Transverse colon (tissue), 4 donors: ENCODE measurements at places on chromosomes 2 and 18.

DNA sequence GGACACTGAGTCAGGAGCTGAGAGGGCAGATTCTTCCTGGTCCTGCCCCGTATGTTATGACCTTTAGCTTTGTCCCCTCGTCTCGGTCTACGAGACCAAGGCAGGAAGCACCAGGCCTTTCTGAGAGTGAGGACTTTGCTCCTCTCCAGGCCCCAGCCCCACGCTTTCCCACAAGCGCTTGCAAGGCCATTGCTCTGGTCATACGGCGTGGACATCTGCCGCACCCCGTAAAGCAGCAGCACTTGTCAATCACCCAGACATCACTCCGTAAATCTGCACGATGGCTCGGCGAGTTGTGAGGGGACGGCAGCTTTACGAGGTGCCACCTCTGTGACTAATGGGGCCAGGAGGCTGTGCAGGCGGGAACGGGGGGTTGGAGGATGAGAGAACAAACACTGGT lies 100.8 kb upstream of the TWIST2 start:
- no peak for DNase-seq

- DNase-seq: no peak
Measured at GRCh38 chr2:1680222-1681016, 63.9 kb downstream of the PXDN start.

- DNase-seq: no peak
Measured at GRCh38 chr2:119525614-119526013, 1.3 kb upstream of the SCTR start.

- peak; percentile 26 for DNase-seq
Measured at GRCh38 chr2:174553811-174554493, 43.7 kb downstream of the WIPF1 start.

DNA sequence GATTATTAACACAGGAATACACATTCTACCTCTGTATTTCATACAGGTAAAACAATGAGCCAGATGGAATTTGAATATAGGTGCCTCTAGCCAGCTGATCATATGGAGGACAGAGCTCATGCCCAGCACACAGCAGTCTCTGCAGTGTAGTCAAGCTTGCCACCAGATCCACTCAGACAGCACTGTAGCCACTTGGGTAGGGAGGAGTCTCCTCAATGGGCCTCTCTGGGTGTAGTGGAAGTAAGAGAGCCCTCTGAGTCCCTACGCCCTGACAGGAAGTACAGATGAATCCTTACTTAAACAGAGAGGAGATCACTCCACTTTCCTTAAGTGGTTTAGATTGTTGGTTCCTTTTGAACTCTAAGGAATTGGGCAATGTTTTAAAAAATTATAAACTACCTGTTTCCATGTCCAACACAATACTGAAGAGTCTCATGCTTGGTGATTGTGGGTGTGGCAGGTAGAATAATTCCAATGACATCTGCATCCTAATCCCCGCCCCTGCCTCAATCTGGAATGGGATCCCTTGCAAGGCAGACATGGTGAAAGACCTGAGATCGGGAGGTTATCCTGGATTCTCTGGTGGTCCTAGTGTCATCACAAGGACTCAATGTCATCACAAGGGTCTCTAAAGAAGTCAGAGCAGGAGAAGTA lies 23.0 kb upstream of the TMEM200C start:
- DNase-seq: no peak

- no peak for DNase-seq
Measured at GRCh38 chr2:208280933-208281332, 14.9 kb downstream of the PIKFYVE start.

GRCh38 chr2:239292959-239293774 lies 107.7 kb downstream of the HDAC4 start:
- DNase-seq: peak; percentile 7

GRCh38 chr2:119223521-119224390 lies at the start of gene STEAP3:
STEAP3 (plus strand) TSS chr2:119223834; CDS start chr2:119231013, 7,179 bp downstream.
- peak; percentile 86 for DNase-seq

GRCh38 chr2:141187075-141187439 lies 943.8 kb downstream of the LRP1B start:
- DNase-seq: no peak

GRCh38 chr2:128638341-128639119 lies 319.9 kb upstream of the HS6ST1 start:
- no peak for DNase-seq

DNA sequence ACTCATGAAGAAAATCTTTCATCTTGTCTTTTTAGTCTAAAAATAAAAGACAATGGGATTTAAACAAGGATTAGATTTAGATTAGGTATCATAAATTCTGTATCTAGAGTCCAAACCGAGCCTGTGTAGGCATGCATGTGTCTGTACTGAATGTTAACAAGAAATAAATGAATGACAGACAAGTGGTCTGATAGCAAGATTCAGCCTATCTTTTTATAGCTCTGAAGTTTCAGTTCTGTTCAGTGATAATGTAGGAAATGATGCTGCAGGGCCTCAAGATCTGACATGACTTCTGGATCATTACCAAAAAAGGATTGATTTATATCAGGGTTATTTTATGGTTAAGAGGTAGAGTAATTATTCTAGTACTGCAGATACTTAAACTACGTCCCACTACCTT lies 137.0 kb upstream of the ATP5MC3 start:
- no peak for DNase-seq

DNA sequence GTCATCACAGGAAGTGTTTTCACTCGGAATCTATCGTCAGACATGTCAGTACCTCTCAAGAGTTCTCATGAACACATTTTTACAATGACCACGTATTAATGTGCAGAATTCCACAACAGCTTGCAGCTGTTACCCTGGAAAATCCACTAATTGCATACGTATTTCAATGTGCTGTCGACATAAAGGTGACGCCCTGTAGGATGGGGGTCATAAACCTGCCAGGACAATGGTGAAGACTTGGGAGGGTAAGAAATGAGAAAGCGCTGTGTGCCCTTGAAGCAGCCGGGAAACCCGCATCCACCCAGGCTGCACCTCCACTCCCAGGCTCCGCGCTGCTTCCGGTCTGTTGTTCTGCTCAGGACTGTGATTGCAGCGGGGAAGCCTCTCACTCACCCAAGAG lies 14.0 kb downstream of the TMEM18 start:
- DNase-seq: no peak

DNA sequence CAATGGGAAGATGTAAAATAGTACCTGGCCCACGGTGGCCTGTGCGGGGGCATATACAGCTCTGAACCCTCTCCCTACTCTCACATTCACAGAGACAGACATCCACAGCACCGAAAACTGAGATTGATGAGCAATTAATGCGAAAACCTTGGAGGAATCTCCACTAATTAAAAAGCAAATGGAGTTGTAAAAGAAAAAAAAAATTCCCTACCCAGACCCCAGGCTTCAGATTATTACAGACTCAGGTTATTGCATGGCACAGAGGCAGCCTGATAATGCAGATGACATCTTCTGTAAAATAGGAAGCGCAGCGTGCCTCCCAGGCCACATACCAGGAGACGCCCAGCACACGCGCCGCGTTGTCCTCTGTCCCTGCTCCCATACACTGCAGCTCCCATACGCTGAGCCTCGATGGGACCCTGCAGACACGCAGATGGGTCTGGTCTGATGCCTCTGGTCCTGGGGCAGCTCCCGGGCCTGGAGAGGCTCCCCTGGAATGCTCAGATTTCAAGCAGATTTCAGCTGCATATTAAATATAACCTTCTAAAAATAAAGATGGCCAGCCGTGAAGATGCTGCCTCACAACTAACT lies 496.1 kb upstream of the MYT1L start:
- no peak for DNase-seq

GRCh38 chr2:217387776-217388387 lies 528.0 kb upstream of the TNP1 start:
- no peak for DNase-seq

GRCh38 chr2:20533993-20534622 lies 87.2 kb downstream of the RHOB start:
- no peak for DNase-seq

DNA sequence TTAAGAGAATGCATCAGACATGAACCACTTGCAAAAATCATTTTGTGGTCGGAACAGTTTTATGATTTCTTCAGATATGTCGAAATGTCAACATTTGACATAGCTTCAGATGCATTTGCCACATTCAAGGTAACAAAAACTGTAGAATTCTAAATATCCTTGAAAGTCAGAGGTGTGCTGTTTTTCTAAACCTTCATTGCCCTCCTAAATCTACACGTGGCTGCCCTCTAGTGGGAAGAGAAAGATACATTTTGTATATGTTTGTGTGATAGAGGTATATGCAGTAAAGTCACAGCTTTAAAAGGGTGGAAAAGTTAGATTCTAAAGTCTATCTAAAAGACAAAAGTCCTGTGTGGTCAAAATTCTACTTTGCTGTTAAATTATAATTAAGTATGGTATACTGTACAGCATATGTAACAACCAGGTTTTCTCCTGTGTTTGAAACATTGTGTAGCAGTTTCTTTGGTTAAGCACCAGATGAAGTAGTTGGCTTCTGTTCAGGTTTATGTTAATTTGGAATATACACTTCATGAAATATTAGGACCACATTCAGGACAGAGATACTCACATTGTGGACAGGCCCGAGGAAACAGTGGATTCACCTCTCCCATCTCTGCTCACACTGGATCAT lies 65.9 kb upstream of the ITM2C start:
- DNase-seq: no peak

GRCh38 chr2:100786297-100786658 lies 33.7 kb upstream of the NPAS2 start:
- DNase-seq: peak; percentile 31
